Skeletal muscle cell (primary cell): ENCODE measurements at places on chromosomes 6 and 20.

DNA sequence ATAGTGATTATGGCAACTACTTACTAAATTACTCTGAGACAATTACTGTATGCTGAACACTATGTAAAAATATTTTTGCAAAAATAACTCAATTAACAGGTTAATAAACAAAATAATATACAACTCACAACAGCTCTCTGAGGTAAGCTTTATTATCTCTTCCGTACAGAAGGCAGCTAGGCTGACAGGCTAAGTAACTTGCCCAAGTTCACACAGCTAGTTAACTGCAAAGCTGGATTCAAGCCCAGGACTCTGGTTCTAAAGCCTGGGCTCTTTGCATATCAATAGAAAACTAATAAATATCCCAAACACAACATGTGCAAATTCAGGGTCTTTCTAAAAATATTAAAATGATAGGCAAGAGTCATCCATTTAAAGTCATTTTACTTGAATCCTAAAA is 169.5 kb upstream of the BEND3 start:
- no peak for DNase-seq

- no peak for DNase-seq
Observed at GRCh38 chr6:148957752-148958151, 210.9 kb downstream of the UST start.

GRCh38 chr20:33814238-33814712 is 3.1 kb downstream of the CHMP4B start:
- no peak for DNase-seq

GRCh38 chr20:36432096-36432495 is 109.2 kb upstream of the MYL9 start:
- DNase-seq = no peak

- no peak for DNase-seq
Observed at GRCh38 chr6:84860920-84861319, 96.5 kb upstream of the TBX18 start.

DNA sequence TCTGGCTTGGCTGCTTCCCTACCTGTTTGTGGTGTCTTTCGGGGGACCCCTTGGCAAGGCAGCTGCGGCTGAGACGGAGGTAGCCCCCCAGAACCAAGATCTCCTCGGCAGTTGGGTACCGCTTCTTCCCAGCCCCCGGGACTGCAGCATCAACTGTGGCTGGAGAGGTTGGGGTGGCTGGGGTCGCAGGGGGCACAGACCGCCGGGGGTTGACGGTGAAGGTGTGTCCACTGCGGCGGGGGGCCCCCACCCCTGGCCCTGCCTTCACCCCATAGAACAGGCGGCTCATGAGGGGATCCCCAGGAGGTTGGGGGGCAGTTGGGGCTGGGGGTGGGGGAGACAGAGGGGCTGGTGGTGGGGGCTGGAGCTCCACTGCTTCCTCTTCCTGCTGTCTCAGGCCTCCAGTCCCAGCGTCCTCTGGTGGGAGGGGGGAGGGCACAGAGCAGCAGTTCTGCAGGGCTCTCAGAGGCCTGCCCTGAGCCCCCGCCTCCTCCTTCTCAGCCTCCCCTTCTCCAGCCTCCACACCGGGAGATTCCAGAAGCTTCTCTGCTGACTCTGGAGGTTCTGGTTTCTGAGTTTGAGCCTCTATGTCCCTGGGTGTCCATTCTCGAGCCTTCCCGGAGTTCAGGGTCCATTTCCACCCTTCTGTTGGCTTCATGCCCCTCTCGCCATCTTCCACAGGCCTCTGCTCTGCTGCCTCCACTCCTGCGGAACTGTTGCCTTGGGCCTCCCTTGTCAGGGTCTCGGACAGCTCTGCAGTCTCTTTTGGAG is 1.9 kb downstream of the PPP1R18 start:
- no peak for DNase-seq

- DNase-seq = no peak
Observed at GRCh38 chr6:19632230-19632629, 204.9 kb upstream of the ID4 start.

DNA sequence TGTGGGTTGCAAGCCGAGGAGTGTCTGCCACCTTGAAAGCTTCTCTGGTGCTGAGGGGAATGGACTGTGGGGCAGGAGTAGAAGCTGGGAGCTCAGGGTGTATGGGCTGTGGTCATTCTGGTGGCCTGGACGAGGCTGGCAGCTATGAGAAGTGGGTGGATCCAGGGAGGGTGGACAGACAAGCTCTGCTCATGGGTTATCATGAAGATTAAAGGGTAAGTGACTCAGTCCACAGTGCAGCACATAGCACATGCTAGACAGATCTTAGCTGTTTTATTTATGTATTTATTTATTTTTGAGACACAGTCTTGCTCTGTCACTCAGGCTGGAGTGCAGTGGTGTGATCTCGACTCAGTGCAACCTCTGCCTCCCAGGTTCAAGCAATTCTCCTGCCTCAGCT is 13.8 kb downstream of the RSPO4 start:
- DNase-seq = no peak
